ENCODE measurements at places on chromosomes 7 and 10. TPM values are rescaled to one million over a fixed set of nuclear protein-coding genes. Genes with fewer than 3 reads are reported as not detected.

Gene IDI2
- not detected for total RNA-seq

DNA sequence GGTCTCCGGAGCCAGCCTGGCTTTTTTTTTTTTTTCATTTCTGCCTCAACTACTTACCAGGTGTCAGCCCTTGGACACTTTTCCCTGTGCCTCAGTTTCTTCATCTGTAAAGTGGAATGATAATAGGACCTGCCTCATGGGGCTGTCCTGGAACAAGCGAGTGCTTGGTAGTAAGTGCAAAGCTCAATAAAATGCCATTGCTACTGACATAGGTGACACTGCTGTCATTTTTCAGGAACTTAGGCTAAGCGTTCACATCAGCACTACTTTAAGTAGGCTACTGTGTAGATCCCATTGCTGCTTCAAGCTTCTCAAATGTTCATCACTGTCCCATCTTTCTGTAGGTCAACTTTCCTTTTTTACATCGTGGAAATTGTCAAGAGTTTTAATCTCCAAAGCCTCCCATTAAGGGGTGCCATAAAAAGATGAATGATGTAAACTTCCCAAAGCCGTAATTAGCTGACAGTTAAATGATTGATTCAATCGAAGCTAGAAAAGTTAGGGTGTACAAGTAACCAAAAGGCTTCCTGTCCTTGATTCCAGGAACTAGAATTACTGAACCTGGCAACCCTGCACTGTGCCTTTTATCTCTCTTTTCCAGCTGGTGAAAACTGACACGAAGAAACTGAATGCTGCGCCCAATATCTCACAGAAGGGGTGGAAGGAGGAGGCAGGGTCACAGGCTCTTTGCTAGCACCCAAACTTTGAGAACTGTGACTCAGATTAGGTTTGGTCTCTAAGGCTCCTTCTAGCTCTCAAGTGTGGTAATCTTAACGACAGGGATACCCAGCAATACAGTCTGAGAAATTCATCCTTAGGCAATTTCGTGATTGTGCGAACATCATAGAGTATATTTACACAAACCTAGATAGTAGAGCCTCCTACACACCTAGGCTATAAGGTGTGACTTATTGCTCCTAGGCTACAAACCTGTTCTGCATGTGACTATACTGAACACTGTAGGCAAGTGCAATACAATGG is 861 bp upstream of the USP6NL start:
- DNase-seq, result peak; percentile 86

Gene PBLD
- total RNA-seq, result 2.2 TPM

- no peak for DNase-seq
These were observed 25.6 kb downstream of the PRF1 start for GRCh38 chr10:70576803-70577517.

DNA sequence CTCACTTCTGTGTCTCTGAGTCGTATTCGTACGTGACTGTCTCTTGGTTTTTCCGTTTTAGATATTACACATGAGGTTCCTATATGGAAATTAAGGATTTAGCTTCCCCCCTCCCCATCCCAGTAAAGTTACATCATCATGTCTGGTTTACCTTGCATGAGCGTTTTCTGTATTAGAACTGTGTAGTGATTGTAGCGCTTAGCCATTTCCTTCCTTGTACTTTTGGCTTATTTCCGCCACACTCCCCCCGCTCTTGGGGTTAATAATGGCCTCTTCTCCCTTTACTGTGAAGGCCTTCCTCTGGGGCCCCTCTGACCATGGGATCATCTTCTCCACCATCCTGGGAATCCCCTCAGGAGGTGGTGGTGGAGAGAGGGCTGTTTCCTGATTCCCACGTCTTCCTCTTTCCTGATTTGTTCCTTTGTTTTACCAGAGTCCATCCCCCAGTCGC is 27.2 kb upstream of the AP5Z1 start:
- DNase-seq, result no peak

GRCh38 chr7:20276705-20277472 is 53.8 kb upstream of the ITGB8 start:
- no peak for DNase-seq

- DNase-seq, result no peak
These were observed 89.0 kb upstream of the FGFR2 start for GRCh38 chr10:121687095-121687813.

GRCh38 chr10:119268871-119269506 is 61.6 kb downstream of the GRK5 start:
- no peak for DNase-seq

Gene MYPN
- not detected for total RNA-seq

GRCh38 chr10:75335191-75335590 is 66.4 kb downstream of the ZNF503 start:
- DNase-seq, result no peak

- DNase-seq, result no peak
These were observed 7.8 kb upstream of the GPR22 start for GRCh38 chr7:107461938-107462533.

Gene ACADSB
- total RNA-seq, result 7.8 TPM

Gene TEX36
- total RNA-seq, result not detected

Gene ASL
- total RNA-seq, result 58.6 TPM

DNA sequence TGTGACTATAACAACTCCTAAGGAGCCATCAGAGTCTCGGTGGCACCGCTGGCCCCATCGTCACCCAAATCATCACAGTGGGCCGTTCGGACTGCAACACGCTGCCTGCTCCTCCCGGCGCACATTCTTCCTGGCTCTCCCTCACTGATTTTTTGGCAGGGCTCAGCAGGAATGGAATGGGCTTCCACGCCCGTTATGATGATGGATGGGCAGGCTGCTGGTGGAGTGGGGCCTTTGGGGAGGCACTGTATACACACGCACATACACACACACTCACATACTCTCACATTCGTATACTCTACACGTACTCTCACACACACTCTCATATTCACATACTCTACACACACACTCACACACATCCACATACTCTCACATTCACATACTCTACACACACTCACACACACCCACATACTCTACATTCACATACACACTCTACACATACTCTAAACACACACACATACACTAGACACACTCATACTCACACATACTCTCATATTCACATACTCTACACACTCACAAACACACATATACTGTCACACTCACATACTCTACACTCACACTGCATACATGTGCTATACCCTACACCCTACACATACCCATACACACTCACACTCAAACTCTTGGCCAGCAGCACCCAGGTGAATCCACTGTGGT is 99.8 kb downstream of the KCNMA1 start:
- no peak for DNase-seq

Gene ECHDC3
- 17.9 TPM for total RNA-seq

Gene KIAA1217
- total RNA-seq, result 0.20 TPM

Gene LIPJ
- total RNA-seq, result not detected

- no peak for DNase-seq
These were observed 144.7 kb downstream of the TRIL start for GRCh38 chr7:28813243-28813962.

GRCh38 chr7:159033473-159033825 is 111.2 kb downstream of the VIPR2 start:
- no peak for DNase-seq

DNA sequence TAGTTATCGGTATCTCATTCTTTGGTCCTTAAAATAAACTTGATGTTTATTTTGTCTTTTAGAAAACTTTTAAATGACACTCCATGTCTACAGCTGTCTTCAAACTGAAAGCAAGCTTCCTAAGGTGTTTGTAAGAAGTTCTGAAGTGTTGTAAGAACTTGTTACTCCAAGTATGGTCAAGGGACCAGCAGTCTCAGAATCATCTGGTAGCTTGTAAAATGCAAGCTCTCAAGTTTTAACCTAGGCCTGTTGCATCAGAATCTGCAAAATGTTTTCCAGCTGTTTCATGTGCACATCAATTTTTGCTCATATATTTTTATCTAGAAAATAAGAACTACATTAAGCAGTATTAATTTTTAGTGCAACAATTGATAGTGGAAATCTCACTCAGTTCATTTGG is 104.1 kb downstream of the THSD7A start:
- no peak for DNase-seq

DNA sequence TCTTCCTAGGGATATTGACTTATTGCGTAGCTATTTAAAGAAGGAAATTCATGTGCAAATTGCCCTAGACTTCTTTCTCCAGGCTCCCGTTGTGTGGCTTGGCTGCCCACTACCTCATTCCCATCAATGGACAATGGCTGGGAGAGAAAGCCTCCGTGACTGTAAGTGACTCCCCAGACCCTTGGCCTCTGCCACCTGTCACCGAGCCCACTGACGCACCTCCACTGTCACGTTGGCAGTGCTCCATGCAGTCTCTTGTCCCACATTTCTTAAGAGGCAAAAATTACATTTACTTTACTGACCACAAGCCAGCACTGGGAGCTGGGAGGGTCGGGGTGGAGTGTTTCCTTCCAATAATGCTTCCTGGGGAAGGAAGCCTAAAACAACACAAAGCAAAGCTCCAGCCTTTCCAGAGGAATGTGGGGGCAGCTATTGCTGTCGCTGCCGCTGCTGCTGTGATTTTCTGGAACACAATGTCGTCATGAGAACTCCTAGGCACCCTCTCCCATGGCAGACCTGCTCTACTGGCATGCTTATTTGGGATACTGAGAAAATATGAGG is 89.7 kb upstream of the STEAP1B start:
- no peak for DNase-seq

Gene GIMAP8
- total RNA-seq, result not detected

- DNase-seq, result no peak
These were observed 40.0 kb upstream of the GRB10 start for GRCh38 chr7:50822706-50823105.

Gene PYROXD2
- total RNA-seq, result 1.0 TPM

GRCh38 chr7:97798046-97799019 is 66.4 kb downstream of the TAC1 start:
- DNase-seq, result no peak

DNA sequence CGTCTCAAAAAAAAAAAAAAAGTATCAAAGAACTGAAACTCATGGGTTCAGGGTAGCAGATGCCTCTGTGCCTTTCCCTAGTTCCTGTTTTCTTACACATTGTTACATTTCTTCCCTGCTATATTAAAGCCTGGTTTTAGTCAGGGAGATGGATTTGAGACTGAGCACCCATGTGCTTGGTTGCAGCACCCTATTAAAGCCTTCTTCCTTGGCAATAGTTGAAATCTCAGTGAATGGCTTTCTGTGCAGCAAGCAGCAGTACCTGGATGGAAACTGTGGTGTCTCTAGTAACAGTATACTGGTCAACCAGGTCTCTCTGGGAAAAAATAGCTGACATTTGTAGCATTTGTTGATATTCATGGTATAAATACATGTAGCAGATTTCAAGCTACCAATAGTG is 331.1 kb downstream of the ANKRD30A start:
- DNase-seq, result no peak

Gene KLF14
- total RNA-seq, result not detected

- peak; percentile 93 for DNase-seq
These were observed 423 bp downstream of the BAZ1B start for GRCh38 chr7:73521636-73522104.

Gene GDF10
- not detected for total RNA-seq

- DNase-seq, result no peak
These were observed 44.9 kb downstream of the MCU start for GRCh38 chr10:72736828-72737220.

GRCh38 chr7:45117582-45117981 is 6.1 kb upstream of the TBRG4 start:
- DNase-seq, result no peak

GRCh38 chr7:43511029-43511428 is 71.9 kb upstream of the STK17A start:
- DNase-seq, result no peak

Gene GPR22
- total RNA-seq, result not detected

DNA sequence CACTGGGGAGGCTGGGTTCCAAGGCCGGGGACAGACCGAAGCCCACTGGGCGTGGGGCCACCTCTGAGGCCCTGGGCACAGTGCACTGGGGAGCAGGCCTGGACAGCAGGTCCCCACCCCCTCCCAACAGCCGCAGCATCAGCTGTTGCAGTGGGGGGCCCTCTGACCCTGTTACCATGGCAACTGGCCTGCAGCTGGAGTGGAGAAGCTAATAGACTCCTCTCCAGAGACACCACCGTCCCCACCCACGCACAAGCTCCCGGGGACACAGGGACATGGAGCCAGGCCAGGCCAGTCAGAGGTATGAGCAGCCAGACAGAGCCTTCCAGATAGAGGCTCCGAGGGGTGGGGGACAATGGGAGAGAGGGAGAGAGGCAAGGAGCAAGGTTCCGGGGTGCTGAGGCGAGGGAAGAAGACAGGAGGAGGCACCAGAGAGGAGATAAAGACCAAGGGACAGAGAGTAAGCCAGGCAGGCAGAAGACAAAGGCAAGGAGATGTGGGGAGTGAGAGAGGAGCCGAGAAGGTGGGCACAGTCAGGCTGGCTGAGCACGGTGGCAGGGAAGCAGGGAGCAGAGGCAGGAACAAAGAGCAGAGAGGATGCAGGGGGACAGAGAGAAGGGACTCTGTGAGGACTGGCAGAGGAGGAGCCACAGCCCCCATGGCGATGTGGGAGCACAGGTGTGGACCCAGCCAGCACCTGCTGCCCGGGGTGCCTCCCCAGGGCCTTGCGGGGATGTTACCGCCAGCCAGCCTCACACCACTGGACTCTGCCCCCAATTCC is 6.7 kb downstream of the KCNH2 start:
- DNase-seq, result peak; percentile 79

All from K562 (cell line).